ENCODE measurements at places on chromosomes 13 and 19.

- DNase-seq, result no peak
These were observed 23.2 kb downstream of the RFX2 start for GRCh38 chr19:6087074-6087571.

- DNase-seq, result no peak
These were observed 12.7 kb downstream of the ARHGAP45 start for GRCh38 chr19:1079566-1080111.

- DNase-seq, result no peak
These were observed 63.9 kb downstream of the LATS2 start for GRCh38 chr13:20997301-20998161.

DNA sequence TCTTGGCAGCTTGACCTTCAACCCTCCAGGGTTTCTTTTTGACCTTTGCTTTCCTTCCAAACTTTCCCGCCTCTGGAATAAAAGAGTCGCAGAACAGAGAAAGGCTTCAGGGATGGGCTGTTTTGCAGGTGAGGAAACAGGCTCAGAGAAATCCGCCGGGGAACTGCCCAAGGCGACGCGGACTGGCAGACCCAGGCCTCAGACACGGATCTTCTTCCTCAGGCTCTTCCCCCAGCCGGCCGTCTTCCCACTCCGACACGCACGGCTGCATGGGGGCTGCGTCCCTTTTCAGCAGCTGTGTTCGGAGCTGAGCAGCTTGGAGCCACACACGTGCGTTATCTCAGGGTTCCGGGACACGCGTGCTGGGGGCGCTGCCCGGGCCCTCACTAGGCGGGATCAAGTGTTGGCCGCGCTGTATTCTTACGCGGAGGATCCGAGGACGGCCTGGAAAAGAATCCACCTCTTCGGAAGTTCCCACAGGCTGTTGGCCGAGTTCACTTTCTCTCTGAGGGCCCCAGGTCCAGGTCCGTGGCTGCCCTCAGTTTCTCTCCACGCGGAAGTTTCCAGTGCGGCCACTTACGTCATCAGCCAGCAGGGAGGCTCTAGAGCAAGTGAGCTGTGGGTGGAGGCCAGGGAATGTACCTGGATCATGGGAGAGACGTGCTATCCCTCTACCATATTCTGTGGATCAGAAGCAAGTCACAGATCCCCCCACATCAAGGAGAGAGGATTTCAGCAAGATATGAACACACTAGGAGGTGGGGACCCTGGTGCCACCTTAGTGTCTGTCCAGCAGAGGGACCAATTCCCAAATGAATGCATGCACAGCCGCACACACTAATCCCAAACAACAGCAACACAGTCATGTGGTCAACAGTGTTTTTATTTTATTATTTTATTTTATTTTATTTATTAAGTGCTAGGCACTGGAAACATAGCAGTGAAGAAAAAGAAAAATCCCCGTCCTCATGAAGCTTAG, 100.4 kb downstream of the ING1 start:
- no peak for DNase-seq

GRCh38 chr13:20263393-20264044, 31.4 kb upstream of the GJB6 start:
- DNase-seq, result no peak

- DNase-seq, result peak; percentile 69
These were observed 37.2 kb downstream of the SIGLEC7 start for GRCh38 chr19:51179256-51179655.

- DNase-seq, result no peak
These were observed 8.5 kb upstream of the SHISA2 start for GRCh38 chr13:26060357-26060756.

- peak; percentile 93 for DNase-seq
These were observed 813 bp downstream of the ZNF296 start for GRCh38 chr19:45075301-45076028.

DNA sequence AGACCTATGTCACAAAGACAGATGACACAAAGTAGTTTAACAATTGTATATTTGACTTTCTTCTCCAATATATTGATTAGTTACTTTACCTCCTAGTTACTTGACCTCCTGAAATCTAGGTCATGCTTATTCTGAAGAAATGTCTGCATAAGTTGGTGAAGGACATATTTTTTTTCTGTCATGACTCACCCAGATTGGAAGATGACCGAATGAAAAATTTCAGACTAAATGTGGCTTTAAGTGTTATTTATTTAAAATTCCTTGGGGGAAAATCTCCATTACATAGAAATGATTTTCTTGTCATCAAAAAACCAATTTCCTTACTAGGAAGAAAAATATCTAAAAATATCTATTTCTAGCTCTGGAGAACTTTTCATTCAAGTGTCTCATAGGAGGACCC, 217.1 kb downstream of the POSTN start:
- DNase-seq, result no peak
